ENCODE measurements at places on chromosomes 16 and 17.
A peak's percentile ranks its signal among the peaks of the same experiment; 100 is the strongest.

DNA sequence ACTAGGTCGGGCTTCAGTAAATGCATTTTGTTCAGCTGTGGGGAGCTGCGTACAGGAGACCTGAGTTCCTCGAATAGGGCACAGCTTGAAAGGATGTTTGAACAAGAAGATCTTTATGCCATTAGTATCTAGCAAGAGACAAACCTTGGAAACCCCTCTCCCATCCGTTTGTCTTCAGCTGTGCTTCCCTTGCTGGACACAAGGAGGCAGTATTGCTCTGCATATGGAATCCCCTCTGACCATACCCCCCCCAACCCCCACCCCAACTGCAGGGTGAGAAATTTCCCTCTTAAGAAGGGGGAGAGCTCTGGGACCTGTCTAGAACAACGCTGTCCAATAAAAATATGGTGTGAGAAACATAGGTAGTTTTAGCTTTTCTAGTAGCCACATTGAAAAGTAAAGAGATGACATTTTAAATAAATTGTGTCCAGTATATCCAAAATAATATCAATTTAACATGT, 1.6 kb downstream of the MRM1 start:
- no peak for DNase-seq

DNA sequence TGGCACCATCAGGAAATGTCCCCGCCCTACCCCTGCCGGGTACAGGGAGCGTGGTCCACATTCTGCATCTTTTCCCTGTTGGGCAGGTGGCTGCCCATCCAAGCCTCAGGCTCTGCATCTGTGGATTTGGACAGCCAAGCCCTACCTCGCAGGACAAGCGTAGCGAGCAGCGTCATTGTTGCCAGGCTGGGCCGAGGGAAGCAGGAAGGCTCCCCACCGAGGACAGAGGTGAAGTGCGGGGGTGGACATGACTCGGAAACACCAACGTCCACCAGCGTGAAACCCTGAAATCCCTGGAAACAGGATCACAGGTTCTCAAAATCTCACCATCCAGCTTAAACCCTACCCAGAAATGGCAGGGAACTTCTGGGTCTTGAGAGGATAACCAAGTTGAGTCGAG, 73.6 kb downstream of the SOCS1 start:
- no peak for DNase-seq

GRCh38 chr17:79231766-79232287, 157.2 kb downstream of the ENGASE start:
- DNase-seq: no peak

- no peak for DNase-seq
Observed at GRCh38 chr17:8019665-8020650, 17.5 kb downstream of the GUCY2D start.

GRCh38 chr17:48989100-48989499, 8.1 kb upstream of the IGF2BP1 start:
- DNase-seq: no peak

DNA sequence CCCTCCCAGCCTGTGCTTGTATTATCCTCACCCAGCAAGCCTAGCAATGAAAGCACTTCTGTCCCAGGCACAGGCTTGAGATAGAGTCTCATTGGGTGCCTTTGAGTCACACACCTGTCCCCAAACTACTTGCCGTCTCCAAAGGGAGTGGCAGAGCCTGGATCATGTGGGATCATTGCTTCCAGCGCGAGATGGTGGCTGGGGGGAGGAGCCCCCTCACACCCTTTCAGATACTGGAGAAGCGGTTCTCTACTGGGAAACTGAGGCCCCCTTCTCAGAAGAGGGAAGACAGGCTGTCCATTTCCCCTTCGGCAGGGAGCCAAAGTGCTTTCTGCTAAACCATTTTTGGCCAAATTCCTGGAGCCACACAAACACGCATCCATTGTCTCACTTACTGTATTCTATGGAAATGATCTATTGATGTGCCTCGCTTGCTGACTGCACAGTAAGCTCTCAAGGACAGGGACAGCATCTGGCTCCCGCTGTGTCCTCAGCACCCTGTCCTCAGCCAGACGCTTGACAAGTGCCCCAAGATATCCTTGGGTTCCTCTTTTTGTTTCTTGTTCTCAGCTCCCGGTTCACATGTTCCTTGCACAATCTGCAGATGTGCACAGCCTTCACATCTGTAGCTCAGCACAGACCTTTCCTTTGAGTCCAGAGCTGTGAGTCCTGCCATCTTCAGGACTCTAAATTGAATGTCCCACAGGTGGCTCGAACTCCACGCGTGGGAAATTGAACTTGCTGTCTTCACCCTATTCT, 26.0 kb upstream of the DLX3 start:
- no peak for DNase-seq

DNA sequence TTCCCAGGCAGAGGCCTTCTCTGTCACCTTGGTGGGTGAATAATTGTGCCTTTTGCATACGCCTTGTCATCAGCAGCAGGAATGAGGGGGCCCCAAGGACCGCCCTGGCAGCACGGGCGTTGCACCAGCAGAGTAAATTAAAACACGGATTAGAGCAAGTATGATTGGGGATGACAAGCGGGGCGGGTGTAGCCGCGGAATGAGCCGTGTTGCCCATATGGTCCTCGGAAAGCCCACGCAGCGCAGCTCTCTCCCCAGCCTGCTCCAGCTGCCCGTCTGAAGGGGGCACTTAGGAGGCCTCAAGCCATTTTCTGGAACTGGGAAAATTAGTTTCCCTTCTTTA, 299.4 kb upstream of the IRX3 start:
- DNase-seq: no peak

DNA sequence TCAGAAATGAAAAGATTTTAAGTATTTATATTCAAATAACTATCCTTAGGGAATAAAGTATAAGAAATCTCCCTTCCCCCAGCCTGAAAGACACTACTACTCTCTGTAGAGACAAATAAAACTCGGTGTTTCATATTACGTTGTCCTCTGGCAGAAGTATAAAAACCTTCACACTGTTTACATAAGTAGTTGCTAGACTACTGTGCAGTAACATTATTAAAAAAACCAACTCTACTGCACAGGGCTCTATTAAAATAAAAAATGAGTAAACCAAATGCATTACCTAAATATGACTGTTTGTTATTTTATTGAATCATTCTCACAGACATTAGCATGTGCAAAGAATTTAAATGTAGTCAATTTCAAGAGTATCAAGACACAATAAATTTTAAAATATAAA, 67.4 kb downstream of the MED13 start:
- DNase-seq: no peak

- DNase-seq: no peak
Observed at GRCh38 chr17:58120195-58120822, 27.9 kb upstream of the OR4D1 start.

- no peak for DNase-seq
Observed at GRCh38 chr17:7438656-7439460, 454 bp upstream of the FGF11 start.

DNA sequence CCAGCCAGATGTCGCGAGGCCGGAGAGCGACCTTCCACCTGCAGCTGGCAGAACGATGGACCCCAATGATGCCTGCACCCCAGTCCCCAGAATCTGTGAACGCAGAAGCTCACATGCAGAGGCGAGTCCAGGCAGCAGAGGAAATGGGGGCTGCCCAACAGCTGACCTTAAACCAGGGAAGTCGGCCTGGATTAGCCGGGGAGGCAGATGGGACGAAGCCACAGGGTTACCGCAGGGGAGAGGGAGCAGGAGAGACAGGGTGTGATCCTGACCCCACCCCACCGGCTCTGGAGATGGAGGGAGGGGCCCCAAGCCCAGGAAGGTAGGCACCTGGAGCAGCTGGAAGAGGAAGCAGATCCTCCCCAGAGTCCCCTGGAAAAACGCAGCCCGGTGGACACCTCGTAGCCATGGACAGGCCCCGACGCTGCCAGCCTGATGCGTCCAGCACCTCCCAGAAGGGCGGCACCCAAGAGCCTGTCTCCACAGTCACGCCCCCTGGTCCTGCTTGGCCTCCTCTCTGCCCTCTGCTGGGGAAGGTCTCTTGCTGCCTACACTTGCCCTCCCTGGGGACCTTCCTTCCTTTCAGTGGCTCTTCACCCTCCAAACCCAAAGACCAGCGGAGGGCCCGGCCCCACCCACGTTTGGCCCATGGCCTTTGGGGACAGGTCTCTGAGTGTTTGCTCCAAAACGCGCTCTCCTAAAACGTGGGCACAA, 37.3 kb downstream of the PIEZO1 start:
- no peak for DNase-seq

DNA sequence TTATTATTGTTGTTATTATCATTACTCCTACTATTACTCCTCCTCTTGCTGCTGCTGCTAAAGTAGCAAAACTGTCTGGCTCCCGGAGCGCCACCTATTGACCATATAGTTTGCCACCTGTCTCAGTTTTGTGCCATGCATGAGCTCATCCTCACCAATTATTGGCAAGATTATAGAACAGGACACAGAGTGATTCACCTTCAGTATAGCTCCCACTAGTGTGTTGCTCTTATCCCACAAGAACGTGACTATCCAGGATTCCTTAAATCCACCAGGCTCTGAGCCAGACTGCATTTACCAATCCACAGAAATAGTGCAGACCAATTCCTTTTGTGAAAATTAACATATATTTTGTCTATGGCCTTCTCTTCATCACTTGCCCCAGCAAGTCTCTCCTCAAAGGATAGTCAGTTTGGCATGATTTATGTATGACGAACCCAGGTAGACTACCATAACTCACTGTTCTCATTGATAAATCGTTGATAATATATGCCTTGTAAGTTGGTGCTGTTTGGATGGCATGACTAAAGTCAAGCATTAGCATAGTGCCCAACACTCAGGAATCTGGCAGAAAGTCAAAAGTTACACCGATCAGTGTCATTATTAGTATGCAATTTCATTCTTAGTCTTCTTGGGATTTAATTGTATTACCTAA, 405.5 kb upstream of the HSBP1 start:
- DNase-seq: no peak

GRCh38 chr17:61362852-61363600, 36.6 kb upstream of the TBX2 start:
- DNase-seq: no peak

DNA sequence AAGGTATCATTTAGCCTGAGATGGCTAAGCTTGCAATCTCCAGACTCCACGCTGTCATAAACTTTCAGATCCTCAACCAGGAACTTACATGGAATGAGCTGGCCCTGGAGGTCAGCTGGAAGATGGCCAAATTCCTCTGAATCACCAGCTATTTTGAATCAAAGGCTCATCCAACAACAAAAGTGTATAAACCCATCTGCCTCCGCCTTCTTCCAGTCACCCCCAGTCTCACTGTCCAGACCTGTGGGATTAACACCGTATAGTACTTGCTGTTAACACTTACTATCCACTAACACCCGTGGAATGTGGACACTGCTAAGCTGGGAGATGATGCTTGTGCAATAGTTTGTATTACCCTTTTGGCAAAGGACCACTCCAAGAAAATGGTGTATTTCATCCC, 1.9 kb upstream of the LCMT1 start:
- no peak for DNase-seq

- peak; percentile 32 for DNase-seq
Observed at GRCh38 chr16:85514598-85515318, 98.4 kb upstream of the GSE1 start.

- no peak for DNase-seq
Observed at GRCh38 chr17:21212826-21213637, 929 bp downstream of the TMEM11 start.

- DNase-seq: no peak
Observed at GRCh38 chr16:47713225-47713595, 252.1 kb downstream of the PHKB start.

DNA sequence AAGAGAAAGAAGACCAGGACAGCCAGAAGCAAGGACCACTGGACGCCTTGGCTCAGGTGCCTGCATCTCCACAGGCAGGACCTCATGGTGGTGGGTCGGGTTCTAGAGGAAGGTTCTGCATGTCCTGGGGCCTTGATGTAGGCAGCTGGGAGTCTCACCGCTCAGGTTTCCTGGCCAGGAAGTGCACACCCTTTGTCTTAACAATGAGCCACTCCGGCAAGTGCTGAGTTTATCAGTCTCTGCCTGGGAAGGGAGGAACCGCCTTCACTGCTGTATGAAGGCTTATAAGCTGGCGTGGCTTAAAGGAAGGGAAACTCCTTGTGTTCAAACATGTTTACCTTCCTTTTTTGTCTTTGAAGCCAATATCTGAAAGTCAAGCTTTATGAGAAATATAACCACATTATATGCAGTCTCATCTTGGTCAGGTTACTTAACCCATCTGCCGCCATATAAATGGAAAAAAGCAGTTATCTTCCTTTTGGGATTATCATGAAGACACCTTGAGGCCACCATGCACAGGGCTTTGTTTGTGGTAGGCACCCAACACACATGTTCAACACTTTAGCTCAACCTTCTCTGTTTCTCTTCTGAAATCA, at the start of gene ST6GALNAC1:
Gene ST6GALNAC1 (minus strand): TSS at position 205 of the 596 bp plus-strand sequence. CDS start 119 bp downstream, at position 86.
- no peak for DNase-seq

GRCh38 chr17:35291802-35292201, 48.9 kb downstream of the SLFN5 start:
- DNase-seq: no peak

- no peak for DNase-seq
Observed at GRCh38 chr16:26157319-26157718, 465.6 kb downstream of the HS3ST4 start.

DNA sequence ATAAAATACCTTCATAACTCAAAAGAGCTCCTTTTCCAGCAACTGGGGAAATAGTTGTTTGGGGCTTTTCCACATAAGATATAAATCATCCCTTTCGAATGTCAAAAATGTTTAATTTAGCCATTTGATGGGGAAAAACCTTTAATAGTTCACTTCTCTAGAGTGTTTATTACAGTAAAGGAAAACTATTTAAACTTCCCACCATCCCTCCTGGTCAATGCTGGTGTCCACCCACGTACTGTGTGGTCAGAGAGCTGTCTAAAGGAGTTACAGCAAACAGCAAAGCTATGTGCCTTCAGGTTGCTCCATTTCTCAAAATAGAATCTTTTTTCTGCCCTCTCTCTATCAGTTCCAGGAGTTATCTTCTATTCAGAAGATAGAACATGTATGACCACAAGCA, 33.5 kb downstream of the KANSL1 start:
- no peak for DNase-seq

- no peak for DNase-seq
Observed at GRCh38 chr16:80142281-80142680, 398.5 kb upstream of the DYNLRB2 start.

DNA sequence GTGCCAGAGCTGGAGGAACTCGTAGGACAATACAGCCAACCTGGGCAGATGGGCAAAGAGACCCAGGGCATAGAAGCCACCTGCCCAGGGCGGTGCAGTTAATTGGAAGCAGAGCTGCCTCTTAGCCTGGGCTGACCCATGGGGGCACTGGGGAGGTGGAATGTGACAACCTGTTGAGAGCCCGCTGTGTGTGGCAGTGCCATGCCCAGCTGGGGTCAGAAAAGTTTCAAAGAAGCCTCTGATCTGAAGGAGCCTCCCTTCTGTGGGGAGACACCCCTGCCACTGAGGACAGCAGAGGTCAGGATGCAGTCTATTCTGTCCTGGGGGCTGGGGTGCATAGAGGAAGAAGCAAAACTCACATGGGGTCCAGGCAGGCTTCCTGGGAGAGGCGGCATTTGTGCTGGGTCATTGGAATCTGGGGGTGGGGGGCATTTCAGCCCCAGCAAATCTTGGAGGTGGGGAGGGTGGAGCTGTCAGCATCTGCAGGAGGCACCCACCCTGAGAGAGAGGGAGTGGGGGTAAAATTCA, 176.1 kb upstream of the CIBAR2 start:
- DNase-seq: no peak

Data from NCI-H2081 treated with DMSO at 0.1 percent for 48 hours (cell line).